Osteocyte (in vitro differentiated cells): ENCODE measurements at places on chromosomes 1 and 21. TPM values are rescaled to one million over a fixed set of nuclear protein-coding genes. Genes with fewer than 3 reads are reported as not detected.

- no peak overlapping the region for H3K27ac ChIP-seq
- no peak for DNase-seq
- H3K27me3 ChIP-seq = peaks cover 72% of the 10 kb centered on the region
- H3K36me3 ChIP-seq = no peaks in the 10 kb centered on the region
These were observed 2.2 kb downstream of the IGSF9 start for GRCh38 chr1:159943278-159943640.

- DNase-seq = no peak
- no peak overlapping the region for H3K27ac ChIP-seq
- peaks cover 17% of the 10 kb centered on the region for H3K4me1 ChIP-seq
- no peaks in the 10 kb centered on the region for H3K36me3 ChIP-seq
- no peak overlapping the region for H3K4me3 ChIP-seq
- H3K27me3 ChIP-seq = no peaks in the 10 kb centered on the region
These were observed 350.0 kb upstream of the RUNX1 start for GRCh38 chr21:35399002-35399530.

- peaks cover 2% of the 10 kb centered on the region for H3K4me1 ChIP-seq
- H3K27ac ChIP-seq = no peak overlapping the region
- DNase-seq = no peak
- H3K27me3 ChIP-seq = peaks cover 13% of the 10 kb centered on the region
- no peak overlapping the region for H3K4me3 ChIP-seq
These were observed 20.7 kb downstream of the SH3BP5L start for GRCh38 chr1:248804771-248805681.

- no peaks in the 10 kb centered on the region for H3K36me3 ChIP-seq
- no peak overlapping the region for H3K4me3 ChIP-seq
- H3K27ac ChIP-seq = no peak overlapping the region
- peaks cover 3% of the 10 kb centered on the region for H3K27me3 ChIP-seq
- no peaks in the 10 kb centered on the region for H3K4me1 ChIP-seq
These were observed 152.3 kb upstream of the DNAH14 start for GRCh38 chr1:224777180-224777579.

DNA sequence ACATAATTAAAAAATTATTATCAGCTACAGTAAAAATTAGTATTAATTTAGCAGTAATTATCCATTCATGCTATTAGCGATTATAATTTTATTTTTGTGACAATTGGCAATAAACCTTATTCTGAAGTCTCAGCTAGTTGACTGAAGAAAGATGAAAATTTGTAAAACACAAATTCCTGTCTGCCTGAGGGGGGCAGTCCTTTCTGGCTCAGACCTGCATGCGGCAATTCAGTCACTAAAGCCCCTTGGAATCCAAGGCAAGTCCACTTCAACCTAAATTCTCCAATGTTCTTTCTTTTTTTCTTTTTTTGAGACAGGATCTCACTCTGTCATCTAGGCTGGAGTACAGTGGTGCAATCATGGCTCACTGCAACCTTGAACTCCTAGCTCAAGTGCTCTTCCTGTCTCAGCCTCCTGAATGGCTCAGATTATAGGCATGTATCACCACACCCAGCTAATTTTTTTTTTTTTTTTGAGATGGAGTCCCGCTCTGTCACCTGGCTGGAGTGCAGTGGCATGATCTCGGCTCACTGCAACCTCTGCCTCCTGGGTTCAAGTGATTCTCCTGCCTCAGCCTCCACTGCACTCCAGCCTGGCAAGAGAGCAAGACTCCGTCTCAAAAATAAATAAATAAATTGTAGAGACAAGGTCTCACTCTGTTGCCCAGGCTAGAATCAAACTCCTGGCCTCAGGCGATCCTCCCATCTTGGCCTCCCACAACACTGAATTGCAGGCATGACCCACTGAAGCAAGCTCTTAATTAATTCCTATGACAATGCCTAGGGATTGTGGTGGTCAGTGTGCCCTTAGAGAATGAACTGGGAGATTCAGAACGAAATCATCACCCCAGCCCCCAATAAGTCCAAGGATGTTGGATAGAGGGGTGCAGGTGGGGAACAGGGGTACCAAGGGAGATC lies 24.2 kb upstream of the ITPKB start:
- no peak overlapping the region for H3K4me3 ChIP-seq
- H3K27me3 ChIP-seq = no peaks in the 10 kb centered on the region
- peak overlapping the region; percentile 77 for H3K27ac ChIP-seq

The SYPL2 gene
- 0.59 and 1.1 TPM in 2 replicates for total RNA-seq

- H3K27me3 ChIP-seq = no peaks in the 10 kb centered on the region
- no peak overlapping the region for H3K4me3 ChIP-seq
- H3K36me3 ChIP-seq = no peaks in the 10 kb centered on the region
- DNase-seq = peak; percentile 64
These were observed 10.1 kb upstream of the PADI1 start for GRCh38 chr1:17194615-17195528.

- peak overlapping the region; percentile 54 for H3K27ac ChIP-seq
- H3K4me1 ChIP-seq = peaks cover 13% of the 10 kb centered on the region
- H3K36me3 ChIP-seq = peaks cover 7% of the 10 kb centered on the region
- DNase-seq = no peak
- H3K27me3 ChIP-seq = peaks cover 4% of the 10 kb centered on the region
- no peak overlapping the region for H3K4me3 ChIP-seq
These were observed 157.0 kb upstream of the ZNHIT6 start for GRCh38 chr1:85865213-85865612.

- H3K4me1 ChIP-seq = peaks cover 8% of the 10 kb centered on the region
- no peaks in the 10 kb centered on the region for H3K27me3 ChIP-seq
- H3K4me3 ChIP-seq = no peak overlapping the region
- peaks cover 27% of the 10 kb centered on the region for H3K36me3 ChIP-seq
- H3K27ac ChIP-seq = no peak overlapping the region
These were observed 239.8 kb downstream of the SDCCAG8 start for GRCh38 chr1:243495442-243496186.

GRCh38 chr1:25106976-25107642 lies 125.2 kb downstream of the SYF2 start:
- no peaks in the 10 kb centered on the region for H3K4me1 ChIP-seq
- no peak overlapping the region for H3K4me3 ChIP-seq
- H3K27ac ChIP-seq = no peak overlapping the region
- H3K36me3 ChIP-seq = no peaks in the 10 kb centered on the region
- no peak for DNase-seq

The PPFIA4 gene
- total RNA-seq = 0.63 and 1.4 TPM in 2 replicates
